ENCODE measurements at places on chromosomes 1 and 21.

GRCh38 chr1:100134872-100135271 is 1.9 kb downstream of the TRMT13 start:
- peaks cover 23% of the 10 kb centered on the region for H3K4me1 ChIP-seq
- no peak for DNase-seq
- H3K36me3 ChIP-seq, result peaks cover 8% of the 10 kb centered on the region
- no peaks in the 10 kb centered on the region for H3K27me3 ChIP-seq
- H3K4me3 ChIP-seq, result no peak overlapping the region
- H3K27ac ChIP-seq, result no peak overlapping the region

DNA sequence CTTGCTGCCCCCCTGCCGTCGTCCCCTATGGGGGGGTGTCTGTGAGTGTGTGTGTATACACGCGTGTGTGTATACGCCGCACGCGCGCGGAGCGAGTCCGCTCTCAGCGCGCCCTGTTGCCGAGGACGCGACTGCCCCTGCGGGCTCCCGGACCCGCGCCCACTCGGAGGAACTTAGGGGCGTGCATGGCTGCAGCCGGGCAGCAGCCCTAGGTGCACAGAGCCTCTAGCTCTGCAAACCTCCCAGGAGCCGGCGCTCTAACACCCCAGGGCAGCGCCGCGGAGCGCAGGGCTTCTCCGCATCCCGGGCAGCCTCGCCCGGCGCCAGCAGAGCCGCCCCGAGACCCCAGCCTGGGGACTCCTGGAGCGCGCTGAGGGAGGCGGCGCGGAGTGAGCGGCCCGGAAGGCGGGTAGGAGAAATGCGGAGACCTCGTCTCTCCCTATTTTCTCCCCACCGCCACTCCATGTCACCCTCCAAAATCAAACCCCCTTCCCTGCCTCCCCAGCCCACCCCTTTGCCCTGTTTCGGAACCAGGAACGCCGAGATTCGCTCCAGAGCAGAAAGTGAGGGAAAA is 574 bp downstream of the ITPKB start:
- peaks cover 23% of the 10 kb centered on the region for H3K4me1 ChIP-seq
- DNase-seq, result peak; percentile 45
- H3K4me3 ChIP-seq, result peak overlapping the region; percentile 99
- H3K27ac ChIP-seq, result peak overlapping the region; percentile 98
- H3K27me3 ChIP-seq, result no peaks in the 10 kb centered on the region

- no peaks in the 10 kb centered on the region for H3K36me3 ChIP-seq
- no peak overlapping the region for H3K27ac ChIP-seq
- no peak overlapping the region for H3K4me3 ChIP-seq
- peaks cover 4% of the 10 kb centered on the region for H3K4me1 ChIP-seq
- no peak for DNase-seq
- peaks cover 50% of the 10 kb centered on the region for H3K27me3 ChIP-seq
These were observed 43.4 kb downstream of the COL18A1 start for GRCh38 chr21:45448283-45448809.

- H3K27ac ChIP-seq, result no peak overlapping the region
- no peak overlapping the region for H3K4me3 ChIP-seq
- H3K36me3 ChIP-seq, result no peaks in the 10 kb centered on the region
- no peak for DNase-seq
These were observed 50.3 kb upstream of the MAGI3 start for GRCh38 chr1:113340038-113340437.

DNA sequence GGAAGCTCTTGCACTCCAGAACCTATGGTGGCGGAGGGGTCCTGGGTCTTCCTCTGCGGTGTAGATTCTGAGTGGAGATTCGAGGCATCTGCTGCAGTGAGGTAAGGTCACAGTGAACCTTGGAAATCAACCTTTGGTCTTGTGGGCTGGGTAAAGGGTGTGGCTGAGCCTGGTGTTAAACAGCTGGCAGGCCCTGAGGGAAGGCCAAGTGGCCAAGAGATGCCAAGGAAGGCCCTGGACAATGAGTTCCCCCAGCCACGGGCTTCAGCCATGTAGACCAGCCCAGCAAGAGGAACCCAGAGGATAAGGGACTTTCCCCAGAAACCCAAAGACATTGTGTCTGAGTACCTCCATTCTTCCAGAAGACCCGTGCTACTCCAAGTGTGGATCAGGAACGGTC is 137.2 kb upstream of the ETS2 start:
- H3K4me1 ChIP-seq, result no peaks in the 10 kb centered on the region
- no peak overlapping the region for H3K4me3 ChIP-seq
- H3K27me3 ChIP-seq, result peaks cover 30% of the 10 kb centered on the region
- H3K36me3 ChIP-seq, result no peaks in the 10 kb centered on the region

DNA sequence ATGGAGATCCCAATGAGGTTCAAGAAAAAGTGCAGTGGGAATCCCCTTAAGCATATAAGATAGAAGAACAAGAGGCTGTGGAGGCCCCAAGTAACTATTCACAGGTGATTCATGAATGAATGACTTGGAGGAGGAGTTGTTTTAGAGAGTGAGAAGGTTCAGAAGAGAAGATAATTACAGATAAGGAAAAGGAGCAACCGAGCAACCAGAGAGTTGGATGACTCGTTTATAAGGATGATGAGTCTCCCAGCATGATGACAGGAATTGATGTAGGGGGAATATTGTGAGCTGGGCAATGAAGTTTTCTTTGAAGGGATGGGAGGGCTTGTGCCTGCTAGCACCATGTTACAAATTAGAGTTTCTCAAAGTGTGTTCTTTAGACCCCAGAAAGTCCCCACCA is 9.8 kb downstream of the C8A start:
- DNase-seq, result no peak
- H3K27me3 ChIP-seq, result peaks cover 22% of the 10 kb centered on the region
- H3K27ac ChIP-seq, result no peak overlapping the region
- no peak overlapping the region for H3K4me3 ChIP-seq
- H3K36me3 ChIP-seq, result no peaks in the 10 kb centered on the region

DNA sequence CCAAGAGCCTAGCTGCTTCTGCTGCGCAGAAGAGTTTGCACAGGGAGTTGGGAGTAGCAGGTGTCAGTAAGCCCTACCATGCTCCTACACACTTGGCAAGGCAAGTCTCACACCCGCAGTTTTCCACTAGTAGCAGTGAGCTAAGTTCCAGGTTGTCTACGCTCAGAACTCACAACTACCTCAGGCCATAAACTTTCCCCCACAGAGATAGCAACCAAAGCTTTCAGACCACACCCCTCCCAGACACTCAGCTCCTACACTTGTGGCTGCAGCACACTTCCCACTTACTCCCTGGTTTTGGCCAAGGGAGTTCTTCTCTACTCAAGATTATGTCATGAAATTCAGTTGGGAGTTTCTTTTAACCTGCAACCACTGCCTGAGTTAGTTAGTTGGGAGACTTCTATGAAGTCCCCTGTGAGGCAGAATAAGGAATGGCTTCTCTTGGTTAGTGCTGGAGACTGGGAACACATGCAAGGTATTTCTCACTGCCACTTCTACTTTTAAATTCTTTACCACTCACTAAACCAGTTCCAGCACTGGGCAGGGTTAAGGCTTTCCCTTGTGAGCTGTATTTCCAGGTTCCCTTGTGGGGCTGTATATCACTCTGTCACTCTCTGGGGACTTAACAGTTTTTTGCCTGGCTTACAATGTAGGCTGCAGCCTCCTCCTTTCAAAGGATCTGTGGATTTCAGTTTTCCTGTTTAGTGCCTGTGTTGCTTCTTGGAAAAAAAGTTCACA is 18.3 kb upstream of the MAB21L3 start:
- H3K27ac ChIP-seq, result no peak overlapping the region
- H3K4me1 ChIP-seq, result no peaks in the 10 kb centered on the region
- H3K4me3 ChIP-seq, result no peak overlapping the region
- peaks cover 15% of the 10 kb centered on the region for H3K27me3 ChIP-seq
- DNase-seq, result no peak
- peaks cover 35% of the 10 kb centered on the region for H3K36me3 ChIP-seq

GRCh38 chr1:92356956-92357355 is 58.1 kb downstream of the RPAP2 start:
- no peak overlapping the region for H3K4me3 ChIP-seq
- peak overlapping the region; percentile 64 for H3K27ac ChIP-seq
- no peaks in the 10 kb centered on the region for H3K4me1 ChIP-seq
- H3K27me3 ChIP-seq, result no peaks in the 10 kb centered on the region
- no peak for DNase-seq

DNA sequence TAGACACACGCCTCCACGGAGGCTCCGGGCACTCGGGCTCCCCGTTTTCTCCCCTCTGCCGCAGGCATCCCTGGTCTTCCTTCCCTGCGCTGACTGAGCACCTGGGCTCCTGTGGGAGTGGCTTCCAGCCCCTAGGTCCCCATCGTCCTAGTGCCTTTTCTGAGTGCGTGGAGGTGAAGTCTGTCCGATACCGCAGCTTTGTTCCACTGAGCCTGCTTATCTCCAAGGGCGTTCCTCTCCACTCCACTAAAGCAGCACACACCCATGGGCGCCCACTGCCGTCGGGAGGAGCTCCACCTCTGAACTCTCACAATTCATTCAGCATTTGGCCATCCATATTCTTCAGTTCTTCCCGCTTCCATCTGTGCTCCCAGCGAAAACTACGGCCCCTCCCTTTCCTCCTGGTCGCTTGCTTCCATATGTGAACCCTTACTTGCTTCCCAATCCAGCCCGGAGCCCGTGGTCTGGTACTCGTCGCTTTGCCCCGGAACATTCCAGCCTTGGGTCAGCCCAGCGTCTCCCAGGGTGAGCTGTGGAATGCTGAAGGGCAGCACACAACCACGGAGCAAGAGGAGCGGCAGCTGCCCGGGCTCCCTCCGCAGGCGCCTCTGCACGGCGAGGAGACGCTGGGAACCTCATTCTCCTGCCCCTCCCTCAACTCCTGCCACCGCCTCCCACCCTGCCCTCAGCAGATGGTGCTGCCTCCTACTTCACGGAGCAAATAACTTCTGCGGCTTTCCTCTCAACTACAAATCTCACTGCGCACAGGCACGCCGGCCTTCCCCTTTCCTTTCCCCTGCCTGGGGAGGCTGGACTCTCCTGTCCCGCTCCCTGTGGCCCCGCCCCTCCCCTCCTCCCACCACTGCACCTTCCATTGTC is 27.5 kb downstream of the ATP8B2 start:
- no peak overlapping the region for H3K27ac ChIP-seq
- DNase-seq, result no peak
- peak overlapping the region; percentile 83 for H3K4me3 ChIP-seq
- H3K36me3 ChIP-seq, result peaks cover 14% of the 10 kb centered on the region
- H3K4me1 ChIP-seq, result peaks cover 27% of the 10 kb centered on the region

- no peaks in the 10 kb centered on the region for H3K36me3 ChIP-seq
- H3K27me3 ChIP-seq, result peaks cover 5% of the 10 kb centered on the region
- no peak for DNase-seq
- no peaks in the 10 kb centered on the region for H3K4me1 ChIP-seq
- no peak overlapping the region for H3K4me3 ChIP-seq
- no peak overlapping the region for H3K27ac ChIP-seq
These were observed 147.5 kb upstream of the SPATA6 start for GRCh38 chr1:48619539-48619938.

DNA sequence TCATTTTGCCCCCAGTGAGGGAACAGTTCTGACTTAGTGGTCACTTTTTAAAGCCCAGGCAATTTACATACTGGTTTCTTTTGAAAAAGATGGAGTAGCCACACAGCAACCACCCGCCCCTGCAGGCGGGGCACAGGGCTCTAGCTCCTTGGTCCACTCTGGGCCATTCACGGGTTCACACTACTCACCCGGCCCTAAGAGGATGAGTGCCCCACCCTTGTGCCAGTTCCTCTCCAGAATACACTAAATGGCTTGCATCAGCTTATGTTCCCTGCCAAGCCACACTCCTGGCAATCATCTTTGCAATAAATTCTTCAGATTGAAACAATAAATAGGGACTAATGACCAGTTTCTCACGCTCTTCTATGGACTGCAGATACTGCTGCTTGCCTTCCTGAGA is 15.7 kb upstream of the ATP13A2 start:
- H3K36me3 ChIP-seq, result peaks cover 14% of the 10 kb centered on the region
- no peak overlapping the region for H3K27ac ChIP-seq
- H3K4me3 ChIP-seq, result no peak overlapping the region
- no peak for DNase-seq

DNA sequence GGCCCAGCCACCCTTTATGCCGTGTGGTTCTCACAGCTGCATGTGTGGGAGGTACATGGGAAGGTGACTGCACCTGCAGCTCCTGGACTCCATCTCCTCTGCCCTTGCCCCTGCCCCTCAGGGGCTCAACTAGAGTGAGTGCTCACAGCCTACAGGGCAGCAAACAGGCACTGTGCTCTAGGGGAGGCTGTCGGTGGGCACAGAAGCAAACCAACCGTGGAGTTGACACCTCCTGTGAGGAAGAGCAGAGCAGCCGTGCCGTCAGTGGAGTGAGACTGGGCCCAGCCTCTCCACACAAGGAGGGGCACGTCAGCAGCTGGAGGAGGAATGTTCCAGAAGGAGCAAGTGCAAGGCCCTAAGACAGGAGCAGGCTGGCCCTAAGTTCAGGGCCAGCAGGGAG is 32.7 kb downstream of the BMP8A start:
- H3K4me3 ChIP-seq, result peak overlapping the region; percentile 16
- H3K36me3 ChIP-seq, result no peaks in the 10 kb centered on the region
- H3K27me3 ChIP-seq, result no peaks in the 10 kb centered on the region
- no peak for DNase-seq
- peaks cover 37% of the 10 kb centered on the region for H3K4me1 ChIP-seq

Data from naive B cell (primary cell).